CD4-positive, alpha-beta T cell treated with Interleukin-21 for 1 hour (primary cell): ENCODE measurements at places on chromosomes 11 and 22.
A peak's percentile ranks its signal among the peaks of the same experiment; 100 is the strongest.

DNA sequence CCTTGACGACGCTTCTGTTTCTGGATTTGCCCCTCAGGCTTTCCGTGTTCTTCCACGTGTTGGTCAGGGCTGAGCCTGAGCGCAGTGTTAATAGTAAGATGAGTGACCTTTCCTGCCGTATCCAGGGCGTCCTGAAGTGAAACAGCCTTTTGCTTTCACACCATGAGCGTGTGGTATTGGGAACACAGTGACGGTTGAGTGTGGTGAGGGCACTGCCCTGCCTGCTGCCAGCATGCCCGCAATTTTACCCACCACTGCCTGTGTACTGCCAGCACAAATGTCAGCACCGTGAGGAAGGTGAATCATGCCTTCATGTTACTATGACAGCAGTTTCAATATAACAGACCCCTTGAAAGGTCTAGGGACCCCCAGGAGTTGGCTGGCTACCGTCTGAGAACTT, 217.1 kb downstream of the TBC1D22A start:
- DNase-seq, result no peak

- DNase-seq, result peak; percentile 21
These were observed 1.8 kb downstream of the YWHAH start for GRCh38 chr22:31945971-31946680.

GRCh38 chr11:45852712-45853101, 5.4 kb downstream of the CRY2 start:
- DNase-seq, result no peak

DNA sequence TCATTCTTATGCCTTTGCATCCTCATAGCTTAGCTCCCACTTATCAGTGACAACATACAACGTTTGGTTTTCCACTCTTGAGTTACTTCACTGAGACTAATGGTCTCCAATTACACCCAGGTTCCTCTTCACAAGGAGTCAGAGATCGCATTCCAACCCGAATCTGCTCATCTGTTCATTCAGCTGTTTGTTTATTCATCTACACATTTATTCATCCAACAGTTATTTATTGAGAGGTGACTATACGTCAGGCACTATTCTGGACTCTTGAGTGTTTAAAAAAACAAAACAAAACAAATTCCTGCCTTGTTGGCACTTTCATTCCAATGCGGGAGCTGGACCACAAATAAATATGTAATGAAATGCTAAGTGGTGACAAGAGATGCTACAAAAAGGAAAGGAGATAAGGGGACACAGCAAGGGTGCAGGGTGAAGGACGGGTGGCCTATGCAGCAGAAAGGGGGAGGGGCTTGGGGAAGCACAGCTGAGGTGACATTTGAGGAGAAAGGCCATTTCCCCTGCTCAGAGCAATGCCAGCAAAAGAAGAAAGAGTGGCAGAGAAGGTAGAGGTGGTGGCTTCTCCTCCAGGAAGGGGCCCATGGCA, 393.8 kb upstream of the SYN3 start:
- no peak for DNase-seq

DNA sequence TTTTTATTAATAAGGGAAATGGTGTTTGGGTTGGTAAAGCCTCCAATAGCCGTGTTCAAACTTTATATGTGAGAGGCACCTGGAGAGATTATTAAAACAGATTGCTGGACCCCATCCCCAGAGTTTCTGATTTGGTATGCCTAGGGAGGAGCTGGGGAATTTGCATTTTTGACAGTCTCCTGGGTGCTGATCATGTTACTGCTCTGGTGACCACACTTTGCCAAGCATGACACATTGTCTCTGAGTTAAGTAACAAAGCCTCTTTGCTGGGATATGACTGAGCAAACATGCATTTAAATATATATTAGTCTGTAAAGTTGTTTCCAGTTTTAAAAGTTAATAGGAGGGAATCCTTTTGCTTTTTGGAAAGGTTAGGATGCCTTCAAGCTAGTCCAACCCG, 140.4 kb downstream of the NAV2 start:
- no peak for DNase-seq

DNA sequence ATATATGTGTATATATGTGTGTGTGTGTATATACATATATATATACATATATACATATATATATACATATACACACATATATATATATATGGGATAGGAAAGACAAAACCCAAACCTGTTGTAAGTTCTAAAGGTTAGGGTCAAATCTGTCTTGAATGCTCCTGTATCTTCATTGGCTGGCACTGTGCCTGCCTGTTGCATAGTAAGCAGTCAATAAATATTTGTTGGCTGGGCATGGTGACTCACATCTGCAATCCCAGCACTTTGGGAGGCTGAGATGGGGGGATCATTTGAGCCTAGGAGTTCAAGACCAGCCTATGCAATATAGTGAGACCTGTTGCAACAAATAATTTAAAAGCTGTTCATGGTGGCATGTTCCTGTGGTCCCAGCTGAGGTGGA, 205.4 kb downstream of the DBX1 start:
- DNase-seq, result no peak

DNA sequence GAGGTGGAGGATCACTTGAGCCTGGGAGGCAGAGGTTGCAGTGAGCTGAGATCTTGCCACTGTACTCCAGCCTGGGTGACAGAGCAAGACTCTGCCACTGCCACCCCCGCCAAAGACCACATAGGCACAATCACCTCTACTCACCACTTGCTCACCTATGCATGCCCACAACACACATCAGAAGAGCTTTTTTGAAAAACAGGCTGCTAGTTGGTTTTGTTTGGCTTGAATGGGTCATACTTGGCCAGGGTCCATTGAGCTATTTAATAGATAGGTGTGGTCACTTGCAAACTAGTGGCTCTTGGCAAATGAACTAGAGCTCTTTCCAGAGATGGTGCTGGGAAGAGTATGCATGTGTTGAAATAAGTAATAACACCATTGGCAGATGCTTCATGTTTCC, 80.1 kb downstream of the EMSY start:
- DNase-seq, result no peak

DNA sequence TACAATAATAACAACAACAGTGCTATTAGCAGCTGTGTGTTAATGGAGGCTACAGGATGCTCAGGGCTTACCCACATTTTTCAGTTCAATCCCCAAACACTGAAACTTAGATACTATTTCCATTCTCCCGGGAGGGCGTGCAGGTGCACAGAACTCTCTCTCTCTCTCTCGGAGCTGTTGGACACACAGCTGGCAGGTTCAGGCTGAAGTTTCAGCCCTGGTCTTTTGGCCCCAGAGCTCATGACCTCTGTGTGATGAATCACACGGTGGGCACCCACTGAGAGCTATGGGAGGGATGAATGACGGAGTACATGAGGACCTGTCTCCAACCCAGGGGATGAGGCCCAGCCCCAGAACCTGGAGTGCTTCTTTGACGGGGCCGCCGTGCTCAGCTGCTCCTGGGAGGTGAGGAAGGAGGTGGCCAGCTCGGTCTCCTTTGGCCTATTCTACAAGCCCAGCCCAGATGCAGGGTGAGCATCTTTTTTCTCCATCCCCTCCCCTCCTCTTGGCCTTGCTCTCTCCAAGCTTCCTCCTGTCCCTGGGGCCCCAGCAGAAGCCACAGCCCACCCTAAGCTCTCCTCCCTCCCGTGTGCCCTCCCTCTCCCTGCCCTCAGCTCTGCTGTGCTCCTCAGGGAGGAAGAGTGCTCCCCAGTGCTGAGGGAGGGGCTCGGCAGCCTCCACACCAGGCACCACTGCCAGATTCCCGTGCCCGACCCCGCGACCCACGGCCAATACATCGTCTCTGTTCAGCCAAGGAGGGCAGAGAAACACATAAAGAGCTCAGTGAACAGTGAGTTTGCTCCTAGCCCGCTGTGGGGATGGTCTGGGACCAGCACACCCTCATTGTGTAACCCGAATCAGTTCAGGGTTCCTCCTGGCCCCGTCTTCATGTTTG, 16.9 kb downstream of the CSF2RB start:
- no peak for DNase-seq

DNA sequence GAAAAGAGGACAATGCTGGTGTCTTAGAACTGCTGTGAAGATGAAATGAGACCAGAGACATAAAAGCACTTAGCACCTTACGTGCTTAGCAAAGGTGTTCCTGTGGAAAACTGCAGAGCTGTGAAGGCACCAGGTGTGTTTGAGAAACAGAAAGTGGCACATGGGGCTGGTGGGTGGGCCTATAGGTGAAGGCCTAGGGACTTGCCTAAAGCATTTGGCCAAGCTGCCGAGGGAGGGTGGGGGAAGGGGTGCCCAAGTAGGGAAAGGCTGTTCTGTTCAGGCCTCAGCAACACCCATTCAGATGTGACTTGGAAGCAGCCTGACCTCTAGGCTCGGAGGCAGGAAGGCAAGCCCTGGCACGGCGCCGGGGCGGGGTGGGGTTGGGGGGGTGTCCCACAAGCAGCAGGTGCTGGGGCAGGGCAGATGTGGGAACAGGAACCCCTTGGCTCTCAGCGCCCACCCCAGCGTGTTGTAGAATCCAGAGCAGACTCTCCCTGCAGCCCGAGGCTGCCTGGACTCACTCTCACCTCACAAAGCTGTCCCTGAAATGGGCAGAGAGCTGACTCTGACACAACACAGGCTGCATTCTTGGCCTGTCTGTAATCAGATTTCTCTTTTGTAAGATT, 366.7 kb upstream of the NARS2 start:
- DNase-seq, result no peak

DNA sequence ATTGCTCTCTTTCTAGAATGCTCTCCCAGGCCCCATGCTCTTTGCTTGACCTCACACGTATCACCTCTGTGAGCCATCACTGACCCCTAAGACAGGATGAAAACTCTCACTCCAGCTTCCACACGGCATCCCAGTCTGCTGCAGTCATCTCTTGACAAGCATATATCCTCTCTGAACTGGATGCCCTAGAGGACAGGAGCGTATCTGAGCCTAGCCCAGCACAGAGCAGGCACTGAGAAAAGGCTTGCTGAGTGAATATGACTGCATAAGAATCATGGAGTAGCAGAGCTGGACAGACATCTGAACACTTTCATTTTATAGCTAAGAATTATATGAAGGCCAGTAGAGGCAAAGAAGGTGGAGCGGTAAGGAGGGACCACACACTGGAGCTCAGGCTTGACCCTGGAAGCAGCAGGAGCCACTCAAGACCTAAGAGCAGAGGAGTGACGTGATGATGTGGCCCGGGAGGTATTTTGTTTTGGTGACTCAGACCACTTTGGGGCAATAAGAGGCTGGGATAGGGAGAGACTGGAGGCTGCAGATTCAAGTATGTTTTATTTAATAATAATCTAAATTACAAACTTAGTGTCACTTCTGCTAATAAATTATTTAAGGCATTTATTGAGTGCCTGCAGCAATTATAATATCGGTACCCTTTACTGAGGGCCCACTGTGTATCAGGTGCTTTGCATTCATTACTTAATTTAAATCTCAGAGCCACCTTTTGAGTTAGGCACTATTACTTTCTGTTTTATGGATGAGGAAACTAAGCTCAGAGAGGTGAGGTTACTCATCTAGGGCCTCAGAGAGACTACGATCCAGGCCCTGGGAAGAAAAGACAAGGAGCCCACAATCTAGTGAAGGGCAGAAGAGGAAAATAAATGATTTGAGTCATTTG, 42.6 kb downstream of the MAP6 start:
- DNase-seq, result no peak

DNA sequence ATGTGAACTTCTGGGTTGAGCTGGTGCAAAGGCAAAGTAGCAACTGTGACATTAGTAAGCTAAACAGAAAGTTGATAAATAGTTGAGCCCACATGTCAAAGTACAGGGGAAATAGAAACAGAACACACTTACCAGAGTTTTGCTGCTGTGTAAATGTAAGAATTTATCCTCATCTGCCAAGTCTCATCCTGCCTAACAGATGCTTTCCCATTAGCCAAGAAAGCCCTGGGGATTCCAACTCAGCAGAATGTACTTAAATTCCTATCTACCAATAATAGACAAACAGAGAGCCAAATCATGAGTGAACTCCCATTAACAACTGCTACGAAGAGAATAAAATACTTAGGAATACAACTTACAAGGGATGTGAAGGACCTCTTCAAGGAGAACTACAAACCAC, 7.3 kb upstream of the OR51A2 start:
- DNase-seq, result no peak

GRCh38 chr11:58765078-58765477, 33.3 kb upstream of the GLYAT start:
- no peak for DNase-seq

DNA sequence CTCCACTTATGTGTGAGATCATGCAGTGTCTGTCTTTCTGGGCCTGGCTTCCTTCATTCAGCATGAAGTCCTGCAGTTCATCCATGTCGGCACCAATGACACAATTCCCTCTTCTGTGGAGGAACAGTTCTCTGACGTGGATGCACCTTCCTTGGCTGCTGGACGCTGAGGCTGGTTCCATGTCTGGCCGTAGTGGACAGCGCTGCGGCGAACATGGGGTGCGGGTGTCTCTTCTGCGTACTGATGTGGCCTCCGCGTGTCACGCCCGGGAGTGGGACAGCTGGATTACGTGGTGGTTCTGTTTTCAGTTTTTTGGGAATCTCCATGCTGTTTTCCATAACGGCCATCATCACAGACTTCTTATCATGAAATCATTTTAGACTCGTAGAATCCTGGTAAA, 16.9 kb upstream of the MUC2 start:
- DNase-seq, result no peak

GRCh38 chr11:8036002-8036802, 44.8 kb upstream of the TUB start:
- DNase-seq, result no peak

DNA sequence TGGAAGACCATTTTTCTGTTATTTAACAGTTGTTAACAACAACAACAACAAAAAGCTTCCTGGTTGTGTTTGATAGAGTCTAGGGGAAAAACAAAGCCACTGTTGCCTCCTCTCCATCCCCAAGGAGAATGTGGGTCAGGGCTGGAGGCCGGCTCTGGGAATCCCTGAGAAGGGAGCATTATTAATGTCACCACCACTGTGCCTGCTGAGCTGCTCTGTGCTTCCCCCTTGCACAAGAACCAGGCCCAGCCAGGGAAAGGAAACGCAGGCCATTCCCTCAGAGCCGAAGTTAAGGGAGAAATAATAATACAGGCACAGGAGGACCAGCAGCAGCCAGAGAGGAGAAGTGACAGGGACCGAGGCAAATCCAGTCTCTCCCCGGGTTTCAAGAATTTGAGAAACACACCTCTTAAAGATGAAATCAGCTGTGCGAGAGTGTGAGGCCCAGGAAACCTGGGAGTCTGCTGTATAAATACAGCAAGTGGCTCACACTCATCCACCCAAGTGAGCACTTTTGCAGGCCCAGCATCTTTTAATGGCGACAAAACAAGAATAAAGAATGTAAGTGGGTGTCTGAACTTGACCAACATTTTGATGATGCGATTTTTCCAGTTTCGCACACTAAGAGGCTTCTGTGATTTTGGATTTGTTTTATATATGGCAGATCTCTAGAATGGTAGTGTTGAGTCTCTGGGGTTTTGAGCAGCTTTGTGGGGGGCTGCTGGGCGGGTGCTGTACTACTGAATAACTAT, 539.2 kb downstream of the NTM start:
- no peak for DNase-seq

DNA sequence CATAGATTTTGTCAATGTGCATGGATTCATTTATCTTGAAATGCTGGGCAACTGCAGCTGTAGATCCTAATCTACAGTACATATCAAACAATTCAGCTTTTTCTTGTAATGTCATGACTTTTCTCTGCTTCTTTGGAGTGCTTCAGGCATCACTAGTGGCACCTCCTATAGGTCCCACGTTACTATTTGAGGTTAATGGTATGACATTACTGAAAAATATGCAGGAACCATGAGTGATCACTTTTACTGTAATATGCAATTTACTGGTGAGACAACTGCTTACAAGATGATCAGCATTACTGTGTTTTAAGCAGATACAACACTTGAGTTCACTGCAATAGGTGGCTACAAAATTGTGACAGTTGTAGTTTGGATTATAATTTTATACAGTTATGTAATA, 3.0 kb downstream of the CENATAC start:
- no peak for DNase-seq
